Activated naive CD4-positive, alpha-beta T cell (primary cell): ENCODE measurements at places on chromosomes 5 and 9.
A peak's percentile ranks its signal among the peaks of the same experiment; 100 is the strongest.

DNA sequence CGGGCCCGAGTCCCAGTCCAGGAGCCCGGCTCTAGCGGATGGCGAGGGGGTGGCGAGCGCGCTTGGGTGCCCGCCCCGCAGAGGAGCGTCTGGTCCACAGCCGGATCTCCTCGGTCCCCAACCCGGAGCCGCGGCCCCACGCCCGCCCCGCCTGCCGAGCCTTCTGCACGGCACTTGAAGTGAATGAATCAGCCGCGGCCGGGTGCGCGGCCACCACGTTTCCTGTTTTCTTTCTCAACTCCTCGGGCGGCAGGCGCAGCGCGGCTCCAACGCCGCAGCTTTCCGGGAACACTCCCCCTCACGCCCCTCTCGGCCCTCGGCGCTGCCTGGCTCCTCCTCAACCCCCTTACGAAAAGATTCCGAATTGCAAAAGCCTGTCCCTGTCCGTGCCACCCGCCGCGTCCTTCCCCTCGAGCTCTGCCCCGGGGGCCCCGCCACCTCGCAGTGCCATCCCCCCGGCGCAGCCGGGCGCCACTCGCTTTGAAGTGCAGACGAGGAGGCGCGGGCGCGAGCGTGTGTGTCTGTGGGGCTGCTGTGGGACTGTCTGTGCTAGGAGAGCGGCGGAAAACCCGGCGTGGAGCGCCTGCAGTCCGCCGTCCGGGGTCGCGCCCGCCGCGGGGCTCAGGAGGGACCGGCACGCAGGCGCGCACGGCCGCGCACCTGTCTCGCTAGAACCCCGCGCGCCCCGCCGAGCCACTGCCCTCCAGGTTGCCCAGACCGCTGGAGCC, 456.6 kb downstream of the RAB3C start:
- DNase-seq: peak; percentile 82

GRCh38 chr9:89023740-89024139, 32.5 kb downstream of the S1PR3 start:
- DNase-seq: no peak

DNA sequence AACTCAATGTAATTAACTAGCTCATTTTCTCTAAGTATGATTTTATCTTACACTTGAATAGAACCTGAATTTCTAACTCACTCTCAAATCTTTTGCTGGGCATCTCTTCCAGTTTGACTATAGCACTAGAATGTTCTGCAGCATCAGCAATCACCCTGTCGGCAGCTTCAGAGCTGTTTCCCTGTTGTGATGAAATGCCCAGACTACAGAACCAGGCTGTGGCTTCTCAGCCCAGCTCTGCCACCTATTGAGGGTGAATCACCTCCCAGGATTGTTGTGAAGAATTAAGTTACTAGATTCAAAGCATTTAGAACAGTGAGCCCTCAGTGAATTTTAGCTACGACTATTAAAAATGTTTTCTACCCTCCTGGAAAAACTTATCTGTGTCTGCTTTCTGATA, 90.4 kb upstream of the ANKRD55 start:
- no peak for DNase-seq

DNA sequence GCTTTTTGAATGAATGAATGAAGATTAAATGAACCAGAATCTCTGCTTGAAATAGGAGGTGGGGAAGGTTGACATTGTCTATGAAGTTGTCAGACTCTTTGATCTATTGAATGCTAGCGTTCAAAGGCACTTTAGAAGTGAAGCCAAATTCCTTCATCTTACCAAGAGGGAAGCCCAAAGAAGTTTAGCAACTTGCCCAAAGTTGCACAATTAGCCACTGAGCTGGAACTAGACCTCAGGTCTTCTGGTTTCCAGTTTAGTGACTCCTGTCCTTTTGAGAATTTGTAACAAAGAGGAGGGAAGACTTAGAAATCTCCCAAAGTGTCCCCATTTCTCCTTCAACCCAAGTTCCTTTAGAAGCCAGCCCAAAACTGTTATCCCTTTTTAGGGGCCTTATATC, 20.7 kb upstream of the SLC1A3 start:
- no peak for DNase-seq

DNA sequence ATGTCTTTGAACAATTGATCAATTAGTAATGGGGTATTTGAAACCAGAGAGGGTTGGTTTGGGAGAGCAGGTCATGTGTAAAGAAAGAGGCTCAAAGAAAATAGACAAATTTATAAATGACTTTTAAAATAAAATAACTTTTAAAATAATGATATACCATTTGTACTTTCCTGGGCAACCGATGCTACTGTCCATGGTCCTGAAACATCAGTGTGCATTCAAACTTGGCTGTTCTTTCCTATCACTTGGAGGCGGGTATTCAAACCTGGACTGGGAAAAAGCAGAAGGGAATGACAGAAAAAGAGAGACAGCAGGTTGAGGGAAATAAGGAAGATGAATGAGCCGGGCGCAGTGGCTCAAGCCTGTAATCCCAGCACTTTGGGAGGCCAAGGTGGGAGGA, 1446.4 kb upstream of the WWC1 start:
- no peak for DNase-seq
